ENCODE measurements at places on chromosomes 4 and X.

- DNase-seq, result no peak
These were observed 166.5 kb downstream of the TBX22 start for GRCh38 chrX:80181079-80181478.

DNA sequence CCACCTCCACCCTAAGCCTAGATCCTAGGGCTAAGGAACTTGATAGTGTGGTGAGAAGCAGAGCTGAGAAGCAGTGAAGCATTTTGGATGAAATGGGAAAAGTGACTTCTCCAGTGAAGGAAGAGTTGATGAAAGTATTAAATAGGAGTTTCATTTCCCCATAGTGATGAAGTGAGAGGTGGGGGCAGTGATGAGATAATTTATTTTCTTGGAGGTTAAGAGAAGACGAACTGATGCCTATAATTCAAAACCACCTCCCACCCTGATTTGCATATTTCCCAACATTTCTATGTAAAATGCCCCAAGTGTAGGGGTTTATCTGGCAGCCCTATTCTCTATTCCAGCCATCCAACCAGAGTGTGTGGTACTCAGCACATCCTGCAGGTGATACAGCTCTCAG is 6.3 kb downstream of the LONRF3 start:
- no peak for DNase-seq

DNA sequence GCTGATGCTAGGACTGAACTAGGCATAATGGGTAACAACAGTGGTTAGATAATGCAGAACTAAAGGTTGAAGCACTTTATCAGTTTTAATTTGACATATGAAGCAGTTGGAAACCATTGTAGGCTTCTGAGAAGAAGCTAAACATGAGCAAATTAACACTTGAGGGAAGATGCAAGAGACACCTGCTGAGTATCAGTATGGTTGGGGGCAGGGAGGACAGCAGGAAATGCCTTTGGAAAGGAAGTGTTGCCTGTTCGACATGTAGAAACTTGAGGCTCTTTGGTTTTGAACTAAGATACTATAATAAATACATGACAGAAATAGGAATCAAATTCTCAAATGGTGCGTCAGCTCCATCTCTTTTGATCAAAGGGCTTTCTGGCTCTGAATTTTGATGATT is 115.6 kb downstream of the FHIP1A start:
- DNase-seq, result no peak

GRCh38 chr4:155208258-155209054 is at the start of gene NPY2R:
Gene NPY2R (plus strand): TSS chr4:155208636. CDS start chr4:155213940, 5,304 bp downstream.
- no peak for DNase-seq

DNA sequence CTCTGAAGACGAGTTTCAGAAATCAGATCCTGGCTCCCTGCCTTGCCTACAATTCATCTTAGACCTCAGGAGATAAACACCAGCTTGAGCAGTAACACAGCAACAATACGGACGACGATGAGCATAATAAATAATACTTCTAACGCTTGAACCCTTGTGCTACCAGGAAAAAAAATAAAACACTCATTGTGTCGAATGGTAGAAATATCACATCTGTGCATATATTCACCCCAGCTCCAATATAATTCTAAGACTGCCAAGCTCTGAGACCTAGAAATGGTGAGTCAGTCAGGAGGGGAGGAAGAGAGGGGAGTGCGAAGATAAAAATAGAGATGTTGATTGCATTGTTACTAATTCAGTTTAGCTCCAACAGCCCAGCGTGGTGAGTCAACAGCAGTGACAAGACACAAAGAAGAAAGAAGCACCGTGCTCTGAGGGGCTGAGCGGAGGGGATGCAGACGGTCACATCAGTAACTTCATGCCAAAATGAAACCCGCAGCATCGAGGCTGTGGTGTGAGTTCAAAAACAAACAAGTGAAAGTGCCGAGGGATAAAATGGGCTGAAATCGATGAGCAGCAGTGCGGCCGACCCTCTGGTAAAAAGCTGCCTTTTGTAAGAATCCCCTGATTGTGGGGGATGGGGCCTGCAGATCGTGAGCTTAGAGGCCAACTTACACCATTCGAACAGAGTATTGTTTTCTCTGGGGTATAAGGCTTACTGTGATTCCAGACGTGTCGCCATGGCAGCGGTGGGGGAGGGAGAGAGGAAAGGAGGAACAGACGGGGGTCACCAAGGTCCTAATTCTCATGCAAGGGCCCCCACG is 150.4 kb downstream of the MGST2 start:
- DNase-seq, result peak; percentile 44

- no peak for DNase-seq
These were observed 49.4 kb downstream of the C4orf46 start for GRCh38 chr4:158622251-158622650.

- no peak for DNase-seq
These were observed 253.2 kb upstream of the GK2 start for GRCh38 chr4:79661196-79661595.

DNA sequence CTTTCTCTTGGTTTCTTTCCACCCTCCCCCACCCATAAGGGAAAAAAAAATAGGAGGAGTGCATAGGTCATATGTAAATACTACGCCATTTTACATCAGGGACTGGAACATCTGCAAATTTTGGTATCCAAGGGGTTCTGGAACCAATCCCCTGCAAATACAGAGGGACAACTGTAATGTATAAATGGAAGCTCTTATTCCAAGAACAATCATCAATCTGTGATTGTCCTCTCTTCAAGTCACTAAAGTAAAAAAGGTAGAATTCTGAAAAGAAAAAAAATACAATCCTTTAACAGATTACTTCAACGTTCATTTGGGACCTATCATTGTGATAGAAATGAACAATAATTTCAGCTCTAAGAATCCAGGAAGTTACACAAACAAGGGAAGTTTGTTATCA is 13.6 kb downstream of the PPA2 start:
- no peak for DNase-seq

DNA sequence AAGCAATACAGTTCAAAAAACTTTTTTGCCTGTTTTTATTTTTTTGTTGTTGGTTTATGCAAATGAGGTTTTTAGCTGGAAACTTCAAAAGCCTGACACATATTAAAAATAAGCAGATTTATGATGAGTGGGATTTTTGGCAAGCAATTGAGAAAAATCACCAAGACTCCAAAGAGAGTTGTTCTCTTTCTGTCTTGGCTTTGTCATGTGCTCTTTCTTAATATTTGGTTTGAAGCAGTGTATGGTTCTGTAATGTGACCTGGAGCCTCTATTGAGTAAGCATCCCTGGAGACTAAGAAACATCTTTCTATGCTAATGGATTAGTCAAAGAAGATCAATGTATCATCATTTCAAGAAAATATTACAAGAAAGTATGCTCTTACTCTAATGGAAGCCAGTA is 11.7 kb downstream of the TRIM2 start:
- no peak for DNase-seq

GRCh38 chr4:26248647-26249046 is 72.2 kb upstream of the RBPJ start:
- peak; percentile 68 for DNase-seq

GRCh38 chr4:104751468-104751867 is 256.8 kb upstream of the CXXC4 start:
- no peak for DNase-seq

DNA sequence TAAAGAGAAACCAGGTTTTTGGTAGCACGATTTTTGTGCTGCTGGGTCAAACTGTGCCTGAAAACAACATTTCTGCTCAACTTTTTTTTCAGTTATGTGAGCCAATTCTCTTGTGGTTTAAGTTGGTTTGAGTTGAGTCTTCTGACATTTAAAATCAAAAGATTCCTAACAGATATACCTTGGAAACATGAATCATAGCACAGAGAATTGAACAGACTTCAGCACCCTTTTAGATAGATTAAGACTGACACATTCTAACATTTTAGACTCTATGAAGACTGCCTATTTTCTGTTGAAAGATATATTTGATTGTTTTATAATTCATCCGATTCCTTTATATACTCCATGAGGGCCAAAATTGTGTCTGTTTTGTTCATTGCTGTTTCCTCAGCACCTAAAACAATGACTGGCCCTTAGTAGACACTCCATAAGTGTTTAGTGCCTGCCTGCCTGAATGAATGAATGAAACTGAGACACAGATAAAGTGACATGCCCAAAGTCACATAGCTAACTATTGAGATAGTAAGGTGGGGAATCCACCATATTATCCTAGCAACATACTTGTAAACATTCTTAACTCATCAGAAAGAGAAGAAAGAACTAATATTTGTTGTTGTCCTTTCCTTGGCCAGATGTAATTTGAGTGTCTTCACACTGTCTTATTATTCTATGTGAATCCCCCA is 624.0 kb downstream of the MID1IP1 start:
- DNase-seq, result no peak

GRCh38 chr4:153794006-153794405 is 5.1 kb upstream of the SFRP2 start:
- DNase-seq, result no peak

DNA sequence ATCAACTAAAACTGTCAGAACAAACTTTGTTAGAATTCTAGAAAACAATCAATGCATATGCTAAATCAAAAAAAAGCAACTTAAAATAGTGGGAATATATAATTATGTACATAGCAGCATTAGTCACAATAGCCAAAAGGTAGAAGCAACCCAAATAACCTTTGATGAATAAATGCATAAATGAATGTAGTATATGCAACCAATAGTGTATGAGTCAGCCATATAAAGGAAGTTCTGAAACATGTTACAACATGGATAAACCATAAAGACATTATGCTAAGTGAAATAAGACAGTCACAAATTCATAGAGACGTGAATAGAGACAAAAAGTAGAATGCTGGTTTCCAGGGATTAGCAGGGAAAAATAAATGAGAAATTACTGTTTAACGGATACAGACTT is 762.8 kb upstream of the INTU start:
- no peak for DNase-seq

- no peak for DNase-seq
These were observed 66.6 kb downstream of the METTL14 start for GRCh38 chr4:118751629-118752323.

DNA sequence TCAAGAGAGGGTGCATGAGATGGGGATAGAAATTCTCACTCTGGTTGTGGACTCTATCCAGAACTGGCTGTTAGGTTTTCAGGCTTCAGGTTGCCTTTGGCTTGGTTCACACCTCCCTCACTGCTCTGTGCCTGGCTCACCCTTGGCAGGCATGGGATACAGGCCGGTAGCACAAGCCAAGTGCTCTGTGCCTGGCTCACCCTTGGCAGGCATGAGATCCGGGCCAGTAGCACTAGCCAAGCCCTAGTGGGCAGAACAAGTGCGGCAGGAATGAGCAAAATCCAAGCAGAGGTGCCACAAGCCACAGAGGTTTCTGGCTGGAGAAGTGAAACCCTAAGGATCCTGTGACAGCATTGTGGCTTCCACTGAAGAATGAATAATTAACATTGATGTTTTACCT is 1642.3 kb downstream of the C4orf33 start:
- no peak for DNase-seq

DNA sequence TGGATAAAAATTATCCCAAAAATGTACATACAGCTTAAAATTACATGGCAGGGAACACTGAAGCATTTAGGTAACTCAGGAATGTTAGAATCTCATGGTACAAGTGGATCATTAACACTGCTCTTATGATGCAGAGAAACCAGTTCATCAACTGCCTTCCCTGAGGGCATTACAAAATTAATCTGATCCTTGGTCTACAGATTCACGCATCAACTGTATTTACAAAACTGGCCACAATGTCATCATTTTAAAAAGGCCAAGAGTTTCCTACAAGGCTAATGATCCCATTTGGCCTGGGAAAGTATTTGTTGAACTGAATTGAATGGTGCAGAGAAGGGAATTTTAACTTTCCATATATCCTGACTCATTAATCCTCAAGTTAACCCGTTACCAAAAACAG is 84.6 kb downstream of the TSPAN5 start:
- no peak for DNase-seq

DNA sequence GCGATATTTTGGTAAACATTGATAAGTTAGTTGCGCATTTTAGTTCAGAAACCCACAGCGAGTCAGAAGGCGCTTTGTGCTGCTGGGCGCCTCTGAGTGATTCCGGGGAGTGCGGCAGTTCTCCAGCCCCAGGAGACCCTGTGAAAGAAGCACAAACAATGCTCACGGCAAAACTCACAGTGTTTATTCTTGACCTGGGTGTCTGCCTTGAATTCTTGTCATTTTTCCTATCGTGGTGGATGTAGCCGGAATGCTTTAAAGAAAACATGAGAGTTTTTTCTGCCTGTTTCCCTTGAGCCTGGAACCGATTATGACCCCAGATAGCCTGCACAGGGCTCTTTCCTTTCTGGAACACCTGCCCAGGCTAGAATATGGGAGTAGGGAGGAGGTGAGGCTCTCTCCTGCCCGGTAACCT is 6.7 kb downstream of the TBL1X start:
- no peak for DNase-seq

DNA sequence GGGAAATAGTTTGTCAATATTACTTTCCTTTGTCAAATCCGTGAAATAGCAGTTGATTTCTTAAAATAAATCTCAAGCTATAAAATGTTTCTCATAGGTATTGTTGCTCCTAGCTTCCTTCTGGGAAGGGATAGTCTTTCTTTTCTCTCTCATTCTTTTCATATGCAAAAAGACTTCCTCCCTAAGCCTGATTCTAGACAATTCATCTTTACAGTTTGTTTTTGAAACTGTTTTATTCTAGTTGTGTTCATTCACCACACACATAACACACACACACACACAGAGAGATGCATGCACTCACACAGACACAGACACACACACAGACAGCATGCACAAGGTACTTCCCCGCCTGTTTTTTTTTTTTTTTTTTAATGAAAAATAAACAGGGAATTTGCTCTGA is 18.2 kb downstream of the GLRA3 start:
- DNase-seq, result no peak

DNA sequence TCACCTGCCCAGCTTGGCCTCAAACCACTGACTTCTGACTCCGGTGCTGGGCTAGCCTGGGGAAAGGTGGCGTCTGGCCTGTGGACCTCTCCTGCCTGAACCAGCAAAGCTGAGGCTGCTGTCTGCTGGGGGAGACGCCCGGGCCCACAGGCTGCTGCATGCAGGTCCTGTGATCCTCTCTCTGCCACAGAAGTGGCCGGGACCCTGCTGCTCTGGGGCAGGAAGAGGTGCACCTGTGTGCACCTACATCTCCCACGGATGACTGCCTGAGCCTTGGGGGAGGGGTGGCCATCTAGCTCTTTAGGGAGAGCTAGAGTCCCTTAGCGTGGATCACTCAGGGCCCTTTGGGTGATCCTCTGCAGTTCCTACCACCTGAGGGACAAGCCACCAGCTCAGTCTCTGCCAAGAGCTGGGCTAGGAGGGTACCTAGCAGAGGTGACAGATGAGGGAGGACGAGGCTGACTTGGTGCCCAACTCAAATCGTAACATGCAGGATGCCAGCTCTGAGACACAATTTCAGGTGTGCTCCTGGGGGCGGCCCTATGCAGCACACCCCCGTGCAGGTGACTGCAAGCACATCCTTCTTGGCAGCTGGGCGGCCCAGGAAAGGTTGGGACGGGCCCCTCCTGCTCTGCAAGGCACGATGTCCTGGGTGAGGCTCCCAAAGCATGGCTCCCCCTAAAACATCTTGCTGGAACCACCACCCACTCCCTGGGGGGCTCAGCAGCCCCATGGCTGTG is 22.5 kb downstream of the LETM1 start:
- no peak for DNase-seq

DNA sequence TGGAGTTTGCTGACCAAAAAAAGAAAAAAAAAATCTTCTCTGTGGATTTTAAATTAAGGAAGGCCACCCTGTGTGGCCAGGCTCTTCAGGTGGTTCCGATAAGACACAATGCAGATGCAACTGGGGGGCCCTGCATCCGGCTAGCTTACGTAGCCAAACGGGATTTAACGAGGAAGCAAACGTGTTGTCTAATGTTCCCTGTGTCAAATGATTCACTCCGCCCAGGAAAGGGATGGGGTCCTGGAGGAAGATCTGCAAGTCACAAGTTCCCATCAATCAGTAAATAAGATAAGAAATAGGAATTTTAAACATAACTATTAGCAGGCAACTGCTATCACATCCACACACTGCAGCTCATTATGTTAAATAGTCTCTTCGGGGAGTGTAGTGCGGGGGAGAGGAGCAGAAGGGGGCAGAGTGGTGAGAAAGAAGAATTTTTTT is 216.4 kb upstream of the GYPA start:
- DNase-seq, result peak; percentile 6
